ENCODE measurements at places on chromosomes 5 and 9.

GRCh38 chr5:149895416-149896345 is 48.9 kb downstream of the PDE6A start:
- DNase-seq: no peak

DNA sequence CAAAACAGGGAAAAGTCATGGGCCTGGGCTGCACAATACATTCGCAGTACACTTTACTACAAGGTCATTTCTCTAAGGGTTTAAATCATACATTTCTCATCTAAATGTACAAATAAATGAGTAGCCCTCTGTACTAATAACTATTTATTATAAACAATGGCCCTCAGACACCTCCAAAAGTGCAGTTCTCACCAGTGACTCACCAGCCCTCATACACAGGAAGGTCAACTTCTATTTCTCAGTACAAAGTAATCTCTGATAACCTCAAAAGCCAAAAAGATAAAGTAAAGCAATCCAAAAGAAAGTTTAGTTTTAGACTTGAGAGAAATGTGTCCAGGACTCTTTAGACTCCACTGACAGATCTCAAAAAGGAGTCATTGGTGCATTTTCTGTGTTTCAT is 1258.1 kb upstream of the CDH6 start:
- DNase-seq: no peak

GRCh38 chr9:116592970-116593369 is 94.1 kb upstream of the TRIM32 start:
- DNase-seq: no peak

GRCh38 chr9:12503606-12504122 is 189.5 kb upstream of the TYRP1 start:
- DNase-seq: no peak

DNA sequence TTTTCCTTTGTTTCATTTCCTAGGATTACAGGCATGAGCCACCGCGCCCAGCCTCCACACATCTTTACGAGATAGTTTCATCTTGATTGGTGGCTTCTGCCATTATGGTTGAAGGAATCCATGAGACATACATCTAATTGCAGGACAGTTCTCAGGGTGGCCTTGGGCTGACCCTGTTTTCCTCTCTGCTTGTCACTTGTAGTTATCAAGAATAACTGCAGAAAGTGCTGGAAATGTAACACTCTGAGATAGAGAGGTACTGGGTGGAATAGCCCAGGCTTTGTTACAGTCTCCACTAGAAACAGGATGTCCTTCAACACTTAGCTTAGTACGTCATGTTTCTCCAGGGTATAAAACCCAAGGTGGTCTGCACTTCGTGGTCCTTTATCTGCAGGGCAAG is 10.7 kb downstream of the UGT3A2 start:
- DNase-seq: no peak

DNA sequence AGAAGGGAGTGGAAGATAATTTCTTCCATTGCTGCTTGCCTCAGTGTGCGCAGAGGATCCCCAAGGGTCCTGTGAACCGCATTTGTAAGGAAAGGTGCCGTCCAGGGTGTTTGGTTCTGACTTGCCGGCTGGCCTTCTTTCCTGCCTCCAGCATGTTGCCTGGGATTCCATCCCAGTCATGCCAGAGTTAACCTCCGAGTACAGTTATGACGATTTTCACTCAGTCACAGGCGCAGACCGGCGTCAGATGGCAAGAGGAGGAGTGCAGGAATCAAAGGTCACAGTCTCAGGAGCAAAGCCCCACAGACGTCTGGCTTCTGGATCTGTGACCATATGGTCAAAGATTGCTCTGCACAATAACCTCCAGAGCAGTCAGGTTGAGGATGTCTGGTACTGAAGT is 5.9 kb upstream of the GADD45G start:
- no peak for DNase-seq

- no peak for DNase-seq
Observed at GRCh38 chr5:176355400-176356178, 6.0 kb downstream of the KIAA1191 start.

DNA sequence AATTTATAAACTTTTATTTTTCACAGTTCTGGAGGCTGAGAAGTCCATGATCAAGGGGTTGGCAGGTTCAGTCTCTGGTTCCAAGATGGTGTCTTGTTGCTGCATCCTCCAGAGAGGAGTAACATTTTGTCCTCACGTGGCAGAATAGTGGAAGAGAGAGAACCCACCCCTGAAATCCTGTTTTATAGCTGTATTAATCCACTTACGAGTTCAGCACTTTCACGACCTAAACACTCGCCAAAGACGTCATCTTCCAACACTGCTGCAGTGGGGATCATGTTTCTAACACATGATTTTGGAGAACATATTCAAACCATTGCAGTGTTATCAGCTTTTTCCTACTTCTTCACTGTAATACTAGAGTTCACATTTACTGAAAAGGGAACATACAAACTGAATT is 233.0 kb upstream of the ATP10B start:
- no peak for DNase-seq

DNA sequence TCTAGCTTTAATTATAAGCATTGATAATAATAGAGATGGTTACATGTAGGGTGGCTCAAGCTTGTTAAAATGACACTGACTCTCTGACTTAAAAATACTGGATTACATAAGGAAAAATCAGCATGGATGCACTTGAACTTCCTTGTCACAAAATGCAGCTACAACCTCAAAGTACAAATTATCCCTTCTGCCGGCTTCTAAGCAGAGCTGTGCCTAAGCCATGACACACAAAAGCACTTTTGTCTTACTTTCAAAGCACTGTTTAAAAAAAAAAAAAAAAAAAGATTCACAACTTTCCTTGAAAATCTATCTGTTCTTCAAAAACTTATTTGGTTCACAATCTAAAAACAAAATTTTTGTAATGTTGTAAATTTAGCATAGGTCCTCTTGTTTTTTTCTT is 36.4 kb upstream of the ZFAND5 start:
- DNase-seq: no peak

DNA sequence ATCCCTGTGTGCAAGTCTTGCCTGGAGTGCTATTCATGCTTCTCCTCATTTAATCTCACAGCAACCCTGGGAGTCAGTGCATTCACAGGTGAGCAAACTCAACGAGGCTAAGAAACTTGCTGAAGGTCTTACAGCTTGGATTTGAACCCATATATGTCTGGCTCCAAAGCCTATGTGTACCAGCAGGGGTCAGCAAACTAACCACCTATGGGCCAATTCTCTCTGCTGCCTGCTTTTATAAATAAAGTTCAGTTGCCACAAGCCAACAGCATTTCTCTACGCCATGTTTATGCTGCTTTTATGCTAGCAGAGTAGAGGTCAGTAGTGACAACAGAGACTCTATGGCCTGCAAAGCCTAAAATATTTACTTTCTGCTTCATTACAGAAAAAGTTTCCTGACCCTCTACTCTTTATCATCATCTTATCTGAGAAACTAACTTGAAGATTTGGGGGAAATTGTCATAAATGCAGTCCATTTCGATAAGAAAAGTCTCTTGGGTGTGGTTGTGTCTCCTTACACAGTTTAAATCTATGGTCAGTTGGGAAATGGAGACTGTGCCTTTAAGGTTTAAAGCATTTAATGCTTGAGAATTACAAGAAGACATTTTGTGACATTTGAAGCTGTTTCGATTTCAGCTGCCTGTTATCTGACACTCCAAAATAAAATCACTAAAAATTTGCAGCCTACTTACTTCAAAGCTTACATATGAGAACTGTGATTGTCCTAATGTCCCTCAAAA is 137.7 kb downstream of the PRELID2 start:
- DNase-seq: peak; percentile 5

- peak; percentile 53 for DNase-seq
Observed at GRCh38 chr5:124902097-124902821, 155.8 kb upstream of the ZNF608 start.

DNA sequence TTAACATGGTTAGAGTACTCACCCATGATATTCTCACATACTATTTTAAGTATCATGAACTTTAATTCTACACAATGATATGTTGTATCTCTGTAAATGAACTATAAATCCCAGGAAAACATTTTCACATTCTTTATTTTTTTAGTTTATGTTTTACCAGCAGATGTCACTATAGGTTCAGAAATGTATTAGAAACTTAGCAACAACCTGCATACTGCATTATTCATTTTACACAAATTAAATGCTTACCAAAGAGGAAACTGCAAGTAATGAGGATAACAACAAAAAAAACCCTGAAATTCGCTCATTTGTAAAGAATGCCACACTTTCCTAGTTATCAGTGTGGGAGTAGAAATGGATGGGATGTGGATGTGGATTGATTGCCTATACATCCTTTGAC is 217.5 kb upstream of the OTULINL start:
- peak; percentile 19 for DNase-seq

- DNase-seq: no peak
Observed at GRCh38 chr5:112880219-112880964, 19.3 kb downstream of the SRP19 start.

DNA sequence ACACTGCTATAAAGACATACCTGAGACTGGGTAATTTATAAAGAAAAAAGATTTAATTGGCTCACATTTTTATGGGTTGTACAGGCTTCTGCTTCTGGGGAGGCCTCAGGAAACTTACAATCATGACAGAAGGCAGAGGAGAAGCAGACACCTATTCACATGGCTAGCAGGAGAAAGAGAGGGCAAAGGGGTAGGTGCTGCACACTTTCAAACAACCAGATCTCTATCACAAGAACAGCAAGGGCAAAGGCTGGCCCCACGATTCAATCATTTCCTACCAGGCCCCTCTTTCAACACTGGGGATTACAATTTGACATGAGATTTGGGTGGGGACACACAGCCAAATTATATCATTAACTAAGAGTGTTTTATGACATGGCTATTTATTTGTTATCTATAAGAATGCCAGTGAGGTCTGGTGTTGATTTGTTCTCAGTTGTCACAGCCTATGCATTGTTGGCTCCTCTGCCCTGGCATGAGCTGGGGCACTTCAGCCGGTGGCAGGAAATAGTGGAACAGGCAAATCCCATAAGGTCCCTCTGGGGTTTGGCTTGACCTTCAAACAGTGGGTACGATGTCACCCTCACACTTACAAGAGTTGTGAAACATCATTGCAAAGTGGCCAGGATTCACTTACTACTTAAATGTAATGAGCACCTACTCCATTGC is 44.1 kb downstream of the SPARC start:
- DNase-seq: no peak

DNA sequence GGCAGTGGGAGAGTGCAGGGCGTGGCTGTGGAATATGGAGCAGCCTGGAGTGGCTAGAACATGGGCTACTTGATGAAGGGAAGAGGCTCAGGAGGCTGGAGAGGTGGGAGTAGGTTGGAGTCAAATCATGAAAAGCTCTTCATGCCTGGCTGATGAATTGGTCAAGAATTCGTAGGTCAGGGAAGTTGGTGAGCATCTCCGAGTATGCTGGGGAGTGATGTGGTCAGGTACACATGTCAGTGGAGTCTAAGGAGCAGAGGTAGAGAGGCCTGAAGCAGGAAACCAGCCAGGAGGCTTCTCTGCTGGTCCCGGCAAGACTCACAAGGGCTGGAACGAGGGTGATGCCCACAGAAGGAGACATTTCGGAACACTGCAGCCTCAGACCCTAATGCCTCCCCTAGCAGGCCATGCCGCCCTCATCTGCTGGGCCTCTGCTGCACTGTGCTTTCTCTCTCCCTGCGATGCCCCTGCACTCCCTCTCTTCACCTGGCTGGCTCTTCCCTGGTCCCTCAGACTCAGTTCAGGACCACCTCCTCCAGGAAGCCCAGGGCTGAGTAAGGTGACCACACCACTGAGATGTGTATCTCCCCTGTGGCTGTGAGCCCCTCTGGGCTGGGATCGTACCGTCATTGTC is 33.6 kb downstream of the TMOD1 start:
- DNase-seq: no peak

DNA sequence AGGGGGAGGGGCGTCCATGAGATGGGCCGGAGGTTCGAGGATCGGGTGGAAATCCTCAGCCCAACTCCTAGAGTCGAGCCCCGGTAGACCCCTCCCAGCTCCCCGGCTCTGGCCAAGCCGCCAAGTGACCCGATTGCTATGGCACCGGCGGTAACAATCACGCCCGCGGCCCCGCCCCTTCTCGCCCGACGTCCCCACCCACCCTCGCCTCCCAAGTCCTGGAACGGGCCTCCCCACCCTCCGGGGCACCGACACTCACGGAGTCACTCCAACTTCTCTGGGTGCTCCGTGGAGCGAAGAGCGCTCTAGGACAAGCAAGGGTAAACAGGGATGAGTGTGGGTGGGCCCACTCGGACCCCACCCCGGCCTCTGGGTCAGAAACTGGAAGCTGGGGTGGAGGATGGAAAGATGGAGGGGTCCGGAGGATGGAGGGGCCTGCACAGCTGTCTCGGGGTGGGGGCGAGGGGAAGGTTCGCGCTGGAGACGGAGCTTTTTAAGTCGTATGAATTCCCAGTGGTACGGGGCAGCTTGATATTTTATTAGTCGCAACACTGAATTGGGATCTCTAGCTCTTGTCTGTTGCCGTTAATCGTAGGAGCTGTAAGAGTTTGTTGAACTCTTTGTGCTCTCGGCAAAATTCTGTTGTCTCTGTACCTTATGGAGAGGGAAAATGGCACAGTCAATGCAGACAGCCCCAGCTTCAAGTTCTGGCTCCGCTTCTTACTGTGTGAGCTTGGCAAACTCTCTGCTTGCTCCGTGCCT is at the start of gene SPACA9:
SPACA9 (plus strand) TSS at position 204 of the 762 bp plus-strand sequence. CDS start 5,050 bp downstream, outside the sequence.
- peak; percentile 49 for DNase-seq

GRCh38 chr5:146948666-146949065 is 70.1 kb upstream of the PPP2R2B start:
- no peak for DNase-seq

DNA sequence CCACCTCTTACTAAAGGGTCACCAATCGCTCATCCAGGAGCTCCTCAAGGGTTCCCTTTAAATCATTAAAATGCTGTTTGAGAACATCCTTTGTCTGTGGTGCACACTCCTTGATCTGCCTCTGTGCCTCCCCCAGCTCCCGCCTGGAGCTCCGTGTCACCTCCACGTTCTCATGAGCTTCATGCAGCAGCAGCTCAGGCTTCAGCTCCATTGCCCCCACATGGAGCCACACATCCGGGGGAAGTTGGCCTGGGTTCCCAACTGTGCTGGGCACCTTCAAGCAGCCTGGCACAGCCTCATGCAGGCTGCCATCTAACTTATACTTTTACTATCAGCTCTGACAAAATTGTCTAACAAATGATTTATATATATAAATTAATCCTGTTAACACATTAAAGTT is 585.8 kb upstream of the FAM174A start:
- DNase-seq: no peak

GRCh38 chr5:175866377-175866907 is 4.9 kb upstream of the CPLX2 start:
- no peak for DNase-seq

GRCh38 chr5:154421868-154422267 is 23.9 kb upstream of the SAP30L start:
- DNase-seq: no peak

DNA sequence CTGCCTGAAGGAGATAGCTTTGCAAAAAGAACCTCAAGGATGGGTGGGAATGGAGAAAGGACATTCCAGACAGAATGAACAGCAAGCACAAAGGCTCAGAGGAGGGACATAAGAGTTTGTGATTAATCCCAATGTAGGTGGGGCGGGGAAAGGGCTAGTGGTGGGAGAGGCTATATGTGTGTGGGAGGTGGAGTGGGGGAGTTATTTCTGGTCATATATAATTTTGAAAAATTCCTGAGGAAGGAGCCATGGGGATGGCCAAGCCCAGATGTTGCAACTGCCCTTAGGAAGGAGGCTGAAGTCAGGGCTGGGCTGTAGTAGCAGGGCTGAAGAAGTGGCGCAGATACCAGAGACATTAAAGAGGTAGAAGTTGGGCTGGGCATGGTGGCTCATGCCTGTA is 13.4 kb upstream of the CCL27 start:
- no peak for DNase-seq

- DNase-seq: peak; percentile 40
Observed at GRCh38 chr9:133463234-133463863, 3.6 kb downstream of the CACFD1 start.

Data from germinal center (tissue), 1 donor.